ENCODE measurements at places on chromosomes 16 and 17.
A peak's percentile ranks its signal among the peaks of the same experiment; 100 is the strongest.

DNA sequence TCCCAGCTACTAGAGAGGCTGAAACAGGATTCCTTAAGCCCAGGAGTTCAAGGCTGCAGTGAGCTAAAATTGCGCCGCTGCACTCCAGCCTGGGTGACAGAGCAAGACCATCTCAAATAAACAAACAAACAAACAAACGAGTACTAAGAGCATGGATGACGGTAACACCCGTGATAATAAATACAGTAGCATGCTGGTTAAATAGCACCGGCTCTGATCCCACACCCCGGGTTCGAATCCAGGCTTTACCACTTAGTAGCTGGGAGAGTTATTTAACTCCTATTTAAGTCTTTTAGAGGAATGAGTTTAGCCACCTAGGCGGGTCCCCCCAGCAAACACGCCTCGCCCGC lies 301 bp upstream of the METTL22 start:
- DNase-seq: no peak

- DNase-seq: no peak
Measured at GRCh38 chr17:81878294-81878693, 7.2 kb upstream of the ARHGDIA start.

- no peak for DNase-seq
Measured at GRCh38 chr16:87552772-87553573, 49.3 kb upstream of the JPH3 start.

DNA sequence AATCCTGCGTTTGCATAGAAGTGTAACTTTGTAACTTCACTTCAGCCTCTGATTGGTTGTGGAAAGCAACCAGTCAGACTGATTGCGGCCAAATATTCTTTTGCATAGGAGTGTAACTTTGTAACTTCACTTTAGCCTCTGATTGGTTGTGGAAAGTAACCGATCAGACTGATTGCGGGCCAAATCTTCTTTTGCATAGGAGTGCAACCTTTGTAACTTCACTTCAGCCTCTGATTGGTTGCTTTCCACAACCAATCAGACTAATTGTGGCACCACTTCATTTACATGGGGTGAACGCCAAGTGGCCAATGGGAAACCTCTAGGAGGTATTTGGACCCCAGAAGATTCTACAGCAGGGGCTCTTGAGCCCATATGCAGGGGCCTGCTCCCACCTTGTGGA lies 1.8 kb upstream of the TMEM98 start:
- no peak for DNase-seq

GRCh38 chr17:7250695-7251627 lies 573 bp downstream of the CTDNEP1 start:
- DNase-seq: no peak

GRCh38 chr17:7014995-7015958 lies 2.9 kb downstream of the RNASEK start:
- peak; percentile 25 for DNase-seq

- no peak for DNase-seq
Measured at GRCh38 chr17:2251098-2251497, 52.5 kb downstream of the SMG6 start.

DNA sequence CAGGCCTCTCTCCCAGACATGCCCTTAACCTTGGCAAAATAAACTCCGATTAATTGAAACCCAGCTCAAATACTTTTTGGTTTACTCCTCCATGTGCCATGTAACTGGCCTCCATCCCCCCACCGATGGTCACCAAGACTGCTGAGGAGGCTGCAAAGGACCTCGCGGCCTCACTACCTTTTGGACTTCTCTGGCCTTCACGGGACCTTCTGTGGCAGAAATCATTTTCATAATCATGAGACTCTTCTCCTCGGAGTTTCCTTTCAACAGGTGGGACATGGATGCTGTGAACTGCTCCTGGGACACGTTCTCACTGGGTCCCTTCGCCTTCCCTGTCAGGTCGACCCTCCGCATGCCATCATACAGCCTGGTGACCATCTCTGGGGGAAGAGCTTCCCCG lies 9.0 kb downstream of the MEAK7 start:
- no peak for DNase-seq

GRCh38 chr16:68436581-68436980 lies 11.7 kb downstream of the SMPD3 start:
- DNase-seq: no peak

- DNase-seq: peak; percentile 94
Measured at GRCh38 chr16:24010440-24011089, 174.8 kb downstream of the PRKCB start.

DNA sequence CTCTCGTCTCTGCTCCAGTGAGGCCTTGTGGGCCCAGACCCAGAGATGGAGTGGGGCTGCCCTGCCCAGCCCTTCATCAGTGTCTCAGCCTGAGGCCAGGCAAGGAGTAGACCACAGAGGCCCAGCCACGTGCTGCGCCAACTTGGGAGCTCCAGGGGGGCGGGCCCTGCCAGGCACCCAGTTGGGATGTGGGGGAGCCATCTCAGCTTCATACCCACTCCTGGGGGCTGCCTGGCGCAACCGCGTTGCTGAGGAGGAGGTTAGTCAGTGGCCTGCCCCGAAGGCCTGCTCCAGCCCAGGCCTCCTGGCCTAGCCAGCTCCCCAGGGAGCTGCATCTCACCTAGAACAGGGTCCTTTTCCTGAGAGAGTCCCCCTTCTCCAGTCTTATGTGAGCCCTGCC lies 11.8 kb downstream of the TPSG1 start:
- DNase-seq: no peak

- DNase-seq: peak; percentile 84
Measured at GRCh38 chr16:642189-643049, 791 bp downstream of the MCRIP2 start.

- no peak for DNase-seq
Measured at GRCh38 chr16:24694931-24695330, 34.5 kb upstream of the TNRC6A start.

GRCh38 chr16:71974068-71974818 lies 26.0 kb downstream of the PKD1L3 start:
- DNase-seq: no peak

GRCh38 chr16:78761427-78761826 lies 662.0 kb downstream of the WWOX start:
- no peak for DNase-seq

- DNase-seq: no peak
Measured at GRCh38 chr16:353404-354290, 1.1 kb upstream of the AXIN1 start.

DNA sequence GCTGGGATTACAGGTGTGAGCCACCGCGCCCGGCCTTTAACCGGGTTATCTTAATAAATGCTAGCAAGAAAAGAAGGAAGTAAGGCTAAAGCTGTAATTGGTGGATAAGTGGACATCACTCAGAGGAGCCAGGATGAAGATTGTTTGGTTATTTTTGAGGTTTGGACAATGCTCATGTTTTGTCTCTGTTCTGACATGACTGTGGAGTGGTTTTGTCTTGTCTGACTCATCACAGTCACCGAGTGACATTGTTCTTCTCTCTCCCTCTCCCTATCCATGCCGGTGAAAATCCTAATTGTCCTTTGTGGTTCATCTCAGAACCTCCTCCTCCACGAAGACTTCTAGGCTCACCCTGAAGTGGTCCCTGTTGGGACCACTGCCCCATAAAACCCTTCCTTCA lies 23.5 kb upstream of the GRIN2A start:
- no peak for DNase-seq

GRCh38 chr17:27276653-27277156 lies 17.2 kb upstream of the WSB1 start:
- DNase-seq: no peak

DNA sequence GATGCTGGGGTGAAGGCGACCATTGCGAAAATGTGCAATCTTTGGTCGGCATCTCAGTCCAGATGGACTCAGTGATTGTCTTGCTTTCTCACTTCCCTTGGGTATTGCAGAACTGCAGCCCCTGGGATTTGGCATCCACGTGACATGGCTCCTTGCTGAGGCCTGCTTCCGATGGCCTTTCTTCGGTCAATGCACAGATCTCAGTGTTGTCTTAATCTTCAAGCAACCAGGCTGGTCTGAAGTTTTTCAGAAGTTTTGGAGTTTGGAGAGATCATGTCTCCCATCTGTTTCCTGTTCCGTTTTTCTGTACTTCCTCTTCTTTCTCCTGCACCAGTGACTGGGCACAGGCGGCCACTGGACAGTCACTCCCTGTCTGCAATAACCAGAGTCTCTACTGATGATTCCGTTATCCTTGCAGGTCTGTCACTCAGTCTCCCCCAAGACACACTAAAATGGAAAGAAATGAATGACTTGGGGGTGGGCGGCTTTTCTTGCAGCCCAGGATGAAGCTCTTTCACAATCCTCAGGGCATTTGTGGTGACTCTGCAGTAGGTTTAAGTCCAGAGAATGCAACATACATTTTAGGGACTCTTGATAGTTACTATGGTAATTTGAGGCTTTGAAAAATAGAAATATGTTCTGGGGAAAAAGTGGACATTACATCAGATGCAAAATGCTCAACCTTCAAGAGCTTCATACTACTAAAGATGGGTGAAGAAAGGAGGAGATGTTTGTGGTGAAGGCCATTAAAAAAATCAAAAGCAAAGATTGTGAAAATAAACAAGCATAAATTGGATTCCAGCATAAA lies 106.3 kb upstream of the ZFHX3 start:
- no peak for DNase-seq

- no peak for DNase-seq
Measured at GRCh38 chr17:37567137-37567536, 42.1 kb downstream of the SYNRG start.

DNA sequence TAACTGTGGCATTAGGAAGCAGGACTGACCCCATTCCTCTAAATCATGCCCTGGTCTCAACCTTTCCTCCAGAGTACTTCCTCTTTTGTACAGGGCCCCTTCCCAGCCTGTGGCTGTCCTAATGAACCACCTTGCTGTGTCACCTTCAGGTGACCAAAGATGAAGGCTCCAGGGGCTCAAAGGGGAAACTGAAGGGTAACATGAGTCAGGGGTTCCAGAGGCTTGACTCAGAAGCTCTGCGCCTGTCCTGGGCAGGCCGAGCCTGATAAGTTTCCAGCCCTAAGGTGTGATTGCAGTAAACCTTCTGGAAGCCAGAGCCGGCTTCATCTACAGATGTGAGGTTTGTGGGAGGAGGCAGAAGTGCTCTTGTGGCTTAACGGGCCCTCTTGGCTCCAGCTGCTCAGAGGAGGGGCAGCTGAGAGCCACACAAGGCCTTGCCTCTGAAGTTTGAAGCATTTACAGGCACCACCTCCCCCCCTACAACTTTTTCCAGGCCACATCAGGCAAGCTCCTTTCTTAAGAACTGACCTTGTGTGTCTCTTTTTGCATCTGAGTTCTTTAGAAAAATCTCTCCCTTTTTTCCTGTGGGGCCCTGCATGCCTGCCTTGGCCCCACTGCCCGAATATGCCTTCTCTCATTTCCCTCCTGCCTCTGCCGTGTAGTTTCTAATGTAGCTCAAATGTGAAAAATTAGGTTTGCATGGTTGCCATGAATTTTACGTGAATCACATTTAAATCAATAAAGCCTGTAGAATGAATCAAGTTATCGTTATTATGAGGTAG lies 149.9 kb downstream of the CLEC16A start:
- no peak for DNase-seq

- no peak for DNase-seq
Measured at GRCh38 chr16:67703626-67704025, 15.5 kb downstream of the GFOD2 start.

DNA sequence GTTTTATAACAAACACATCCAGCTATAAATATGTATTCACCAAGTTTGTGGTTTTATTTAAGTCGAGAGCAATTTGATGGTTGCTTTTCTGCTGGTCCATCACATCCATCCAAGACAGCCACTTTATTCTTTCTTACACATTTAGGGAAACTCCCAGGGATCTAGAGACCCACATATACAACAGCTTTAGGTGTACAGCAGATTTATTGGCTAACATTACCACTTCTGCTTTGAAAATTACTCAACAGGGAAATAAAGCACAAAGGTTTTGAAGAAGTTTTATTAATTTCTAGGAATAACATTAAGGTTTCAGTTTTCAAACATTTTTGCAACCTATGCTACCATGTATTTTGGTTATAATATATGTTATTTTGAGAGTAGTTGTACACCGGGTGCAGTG lies 6.9 kb downstream of the ERCC4 start:
- no peak for DNase-seq

GRCh38 chr16:46918905-46919792 lies 35.0 kb downstream of the GPT2 start:
- peak; percentile 73 for DNase-seq

DNA sequence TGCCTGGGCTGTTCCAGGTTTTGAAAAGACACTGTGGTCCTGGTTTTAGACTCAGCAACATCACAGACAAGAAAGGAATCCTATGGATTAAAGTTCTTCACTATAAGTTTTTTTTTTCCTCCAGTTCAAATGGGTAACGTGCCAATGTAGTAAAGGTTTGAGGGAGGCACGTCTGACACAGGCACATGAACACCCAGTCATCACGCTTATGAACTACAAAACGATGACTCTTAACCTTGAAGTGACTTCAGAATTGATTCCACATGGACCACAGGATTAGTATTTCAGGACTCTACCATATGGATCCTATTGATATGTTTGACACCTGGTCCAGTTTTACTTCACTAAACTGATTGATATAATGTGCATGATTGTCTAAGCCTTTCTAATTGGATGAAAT lies 2.3 kb downstream of the PRMT7 start:
- DNase-seq: no peak
